ENCODE measurements at places on chromosomes 4 and X.

GRCh38 chr4:87216469-87216868, 3.9 kb downstream of the KLHL8 start:
- DNase-seq, result no peak

DNA sequence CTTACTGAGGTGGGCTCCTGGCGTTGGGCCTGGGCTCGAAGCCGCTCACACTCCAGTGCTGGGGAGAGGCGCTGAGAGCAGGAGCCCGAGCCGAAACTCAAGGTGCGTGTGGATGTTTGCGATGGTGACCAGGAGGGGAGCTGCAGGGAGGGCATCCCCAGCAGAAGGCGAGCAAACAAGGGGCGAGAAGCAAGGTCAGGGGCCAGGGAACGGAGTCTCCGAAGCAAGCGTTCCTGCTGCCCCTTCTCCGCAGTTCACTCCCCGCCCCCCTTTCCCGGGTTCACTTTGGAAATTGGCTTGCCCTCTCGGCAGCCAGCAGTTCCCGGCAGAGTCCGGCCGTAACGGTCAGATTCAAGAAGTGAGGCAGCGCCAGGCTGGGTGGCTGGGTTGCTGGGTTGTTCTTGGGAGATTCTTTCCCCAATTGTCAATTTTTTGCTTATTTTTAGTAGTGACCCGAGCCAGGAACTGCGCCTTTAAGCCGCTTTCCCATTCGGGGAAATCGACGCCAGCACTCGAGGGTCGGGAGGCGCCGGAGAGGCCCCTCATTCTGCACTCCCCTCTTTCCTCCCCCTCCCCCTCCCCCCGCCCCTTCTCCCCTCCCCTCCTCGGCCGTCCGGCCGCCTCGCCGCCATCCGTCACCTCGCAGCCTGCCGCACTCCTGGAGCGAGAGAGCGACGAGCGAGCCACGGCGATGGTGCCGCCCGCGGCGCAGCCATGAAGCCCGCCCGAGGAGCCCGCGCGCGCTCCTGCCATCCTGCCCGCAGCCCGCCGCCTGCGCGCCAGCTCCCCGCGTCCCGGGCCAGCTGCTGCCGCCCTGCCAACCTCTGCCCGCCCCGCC, at the start of gene FRMPD3:
TSS of gene FRMPD3 (plus strand) at position 655 of the 838 bp plus-strand sequence. CDS start 76,937 bp downstream, outside the sequence.
- no peak for DNase-seq

DNA sequence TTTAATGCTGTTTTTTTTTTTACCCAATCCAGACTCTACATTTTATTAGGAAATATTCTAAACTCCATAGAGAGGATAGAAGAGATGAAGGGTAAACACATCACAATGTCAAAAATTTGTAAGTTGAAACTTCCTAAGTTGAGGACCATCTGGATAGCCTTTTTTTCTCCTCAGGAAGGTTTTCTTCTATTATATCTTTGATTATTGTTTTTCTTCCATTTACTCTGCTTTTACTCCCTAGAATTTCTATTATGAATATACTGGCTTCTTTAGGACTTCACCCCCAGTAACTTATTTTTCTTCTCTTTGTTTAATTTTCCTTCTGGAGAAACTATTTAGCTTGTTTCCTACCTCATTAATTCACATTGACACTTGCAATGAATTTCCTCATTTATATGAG, 71.2 kb upstream of the SLIT2 start:
- DNase-seq, result no peak

GRCh38 chr4:176435901-176436292, 116.1 kb downstream of the SPCS3 start:
- DNase-seq, result no peak

- DNase-seq, result no peak
These were observed 4.0 kb upstream of the CCNG2 start for GRCh38 chr4:77153006-77153405.

- DNase-seq, result no peak
These were observed 9.4 kb upstream of the RPGR start for GRCh38 chrX:38336538-38337240.

- DNase-seq, result no peak
These were observed 180.7 kb downstream of the PDGFC start for GRCh38 chr4:156790866-156791265.

DNA sequence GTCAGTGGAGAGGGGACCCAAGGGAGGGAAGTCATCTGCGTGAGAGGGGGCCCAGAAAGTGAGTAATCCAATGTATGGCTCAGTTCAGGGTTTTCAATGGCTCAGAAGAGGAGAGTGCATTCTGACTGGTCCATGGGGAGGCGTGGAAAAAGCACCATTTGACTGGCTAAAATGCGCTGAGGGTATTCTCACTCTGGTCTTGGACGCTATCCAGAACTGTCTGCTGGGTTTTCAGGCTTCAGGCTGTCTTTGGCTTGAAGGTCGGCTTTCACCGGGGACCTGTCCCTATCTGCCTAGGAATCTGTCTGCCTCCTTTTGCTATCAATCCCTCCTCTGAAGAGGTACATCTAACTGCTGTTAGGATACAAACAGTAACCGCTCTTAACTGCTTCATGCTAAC, 26.4 kb downstream of the EPGN start:
- no peak for DNase-seq

DNA sequence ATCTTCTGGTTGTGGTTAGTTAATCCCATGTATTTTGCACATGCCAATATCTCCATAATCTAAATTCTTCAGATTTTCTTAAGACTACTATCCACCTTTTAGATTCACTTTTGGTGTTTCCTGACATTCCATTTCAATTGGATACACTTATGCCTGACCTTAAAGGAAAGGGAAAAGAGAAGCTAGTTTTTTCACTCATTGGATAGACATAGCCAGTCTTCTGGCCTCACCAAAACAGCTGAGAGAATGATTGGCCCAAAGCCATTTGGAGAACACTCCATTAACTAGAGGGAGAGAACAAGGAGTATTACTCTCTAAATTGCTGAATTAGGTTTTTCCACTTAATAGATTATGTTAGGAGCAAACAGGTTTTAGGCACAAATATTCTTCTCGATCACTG, 4.0 kb downstream of the PRPS1 start:
- no peak for DNase-seq

DNA sequence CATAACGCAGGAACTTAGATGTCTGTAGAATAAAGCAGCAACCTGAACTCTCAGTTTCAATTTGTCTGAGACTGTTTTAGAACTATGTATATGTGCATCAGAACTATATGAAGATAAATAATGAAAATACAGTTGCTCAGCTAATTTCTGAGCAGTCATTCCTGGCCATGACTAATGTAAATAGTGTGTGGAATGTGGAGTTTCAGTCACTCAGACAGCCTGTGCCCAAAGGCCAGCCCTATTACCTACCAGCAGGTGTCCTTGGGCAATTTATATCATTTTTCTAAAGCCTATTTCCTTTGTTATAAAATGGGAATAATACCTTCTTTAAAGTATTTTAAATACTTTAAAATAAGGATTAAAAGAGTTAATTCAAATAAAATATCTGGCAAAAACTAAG, 56.0 kb upstream of the RELL1 start:
- DNase-seq, result no peak

DNA sequence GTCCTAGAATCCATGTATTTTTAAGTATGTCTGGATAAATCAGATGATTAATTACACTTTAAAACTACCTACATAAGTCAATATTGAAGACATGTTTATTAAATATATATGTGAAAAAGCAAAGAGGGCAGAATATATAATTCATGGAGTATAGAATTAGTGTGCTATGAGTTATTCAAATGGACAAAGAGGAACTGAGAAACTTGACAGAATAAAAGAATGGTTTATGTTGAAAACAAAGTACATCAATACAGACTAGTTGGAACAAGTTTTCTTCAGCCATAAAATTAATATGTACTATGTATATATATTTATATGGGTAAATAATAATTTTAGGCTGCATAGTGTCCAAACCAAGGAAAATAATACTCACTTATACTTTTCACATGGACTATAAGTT, 173.5 kb downstream of the NPFFR2 start:
- no peak for DNase-seq

DNA sequence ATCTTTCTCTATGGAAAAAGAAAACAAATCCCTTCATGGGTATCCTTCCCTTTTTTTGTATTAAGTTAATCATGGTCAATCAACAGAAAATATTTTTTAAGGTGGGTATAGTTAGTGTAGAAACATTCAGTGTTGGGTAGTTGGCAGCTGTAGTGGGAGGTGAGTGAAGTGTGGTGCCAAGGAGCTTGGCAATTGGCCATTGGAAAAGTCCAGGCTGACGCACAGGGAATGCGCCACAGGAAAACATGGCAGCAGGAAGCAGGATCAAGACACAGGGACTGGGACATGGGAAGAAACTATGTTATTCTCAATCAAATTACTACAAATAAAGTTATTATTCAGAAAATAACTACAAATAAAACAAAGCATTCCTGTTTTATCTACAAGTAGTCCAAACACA, 20.0 kb downstream of the PALLD start:
- DNase-seq, result no peak

DNA sequence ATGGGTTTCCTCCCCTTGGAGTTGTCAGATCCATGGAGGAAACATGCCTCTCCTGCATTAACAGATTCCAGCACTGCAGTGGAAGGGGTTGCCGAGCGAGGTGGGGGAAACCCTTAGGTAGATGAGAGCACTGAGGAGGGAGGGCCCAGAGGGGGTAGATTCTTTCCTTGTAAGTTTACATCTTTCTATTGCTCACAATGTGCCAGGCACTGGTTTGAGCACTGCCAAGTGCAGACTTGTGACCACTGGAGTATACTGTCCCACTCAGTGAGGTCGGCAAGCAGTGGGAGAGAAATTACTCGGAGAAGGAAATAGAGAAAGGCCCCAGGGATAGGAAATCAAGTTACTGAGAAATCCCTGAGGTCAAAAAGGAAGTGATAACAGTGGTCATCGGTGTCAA, 27.8 kb upstream of the TMEM154 start:
- DNase-seq, result no peak

GRCh38 chr4:176186067-176186466, 9.3 kb downstream of the SPATA4 start:
- no peak for DNase-seq

DNA sequence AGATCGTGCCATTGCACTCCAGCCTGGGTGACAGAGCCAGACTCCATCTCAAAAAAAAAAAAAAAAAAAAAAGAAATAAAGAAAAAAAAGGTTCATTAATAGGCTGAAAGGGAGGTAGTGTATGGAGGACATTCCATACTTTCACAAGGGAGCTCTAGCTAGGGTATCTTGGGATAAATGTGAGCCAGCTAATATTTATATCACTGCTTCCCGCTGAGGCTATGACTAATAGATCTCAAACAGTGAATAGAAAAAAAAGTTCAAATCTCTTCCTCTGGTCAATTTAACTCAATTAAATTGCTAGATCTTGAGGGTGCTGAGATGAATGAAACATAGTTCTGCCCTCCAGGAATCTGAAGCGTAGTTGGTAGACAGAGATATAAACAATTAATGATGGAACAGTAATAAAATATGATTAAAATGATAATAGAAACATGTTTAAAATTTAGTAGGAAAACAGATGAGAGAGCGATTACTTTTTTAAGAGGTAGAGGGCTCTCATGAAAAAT, 55.7 kb upstream of the SHISA3 start:
- no peak for DNase-seq

GRCh38 chrX:17415242-17415810, 40.3 kb downstream of the NHS start:
- DNase-seq, result no peak

- DNase-seq, result no peak
These were observed 34.3 kb downstream of the ATP10D start for GRCh38 chr4:47519239-47519883.

- no peak for DNase-seq
These were observed 275.1 kb upstream of the RASGEF1B start for GRCh38 chr4:81746773-81747172.

DNA sequence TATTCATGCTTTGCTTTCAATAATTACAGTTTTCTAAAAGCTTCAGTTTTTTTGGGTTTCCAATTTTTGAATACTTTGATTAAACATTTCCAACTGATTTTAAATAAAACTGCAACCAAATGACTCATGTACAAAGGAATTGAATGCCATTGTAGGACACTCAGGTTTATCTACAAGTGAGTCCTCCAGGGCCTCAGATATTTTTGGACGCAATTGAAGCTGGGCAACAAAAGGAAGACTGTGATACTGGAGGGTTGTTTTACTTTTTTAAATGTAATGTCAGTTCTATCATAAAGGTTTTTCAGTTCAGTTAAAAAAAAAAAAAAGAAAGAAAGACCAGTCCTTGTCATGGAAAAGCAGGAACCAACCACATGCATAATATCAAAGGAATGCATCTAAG, 64.2 kb downstream of the MAGEA10 start:
- DNase-seq, result no peak

DNA sequence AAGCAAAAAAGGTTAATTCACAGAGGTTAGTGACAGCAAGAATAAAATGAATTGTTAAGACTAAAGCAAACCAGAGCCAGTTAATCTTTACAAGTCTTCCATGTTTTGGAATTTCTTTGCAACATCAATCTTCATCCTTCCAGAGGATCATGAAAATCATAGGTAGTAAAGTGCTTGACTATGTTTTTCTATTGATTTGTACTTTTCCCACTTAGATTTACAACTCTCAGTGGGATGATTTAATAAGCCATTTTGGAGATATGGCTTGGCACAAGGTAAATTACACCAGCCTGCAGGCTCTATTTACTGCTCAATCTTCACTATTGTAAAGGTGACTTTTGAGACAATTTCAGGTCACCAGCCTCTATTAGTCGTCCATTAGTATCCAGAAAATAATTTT, 26.5 kb downstream of the MSL3 start:
- no peak for DNase-seq

GRCh38 chr4:91127192-91127591, 1000.0 kb downstream of the CCSER1 start:
- DNase-seq, result no peak

DNA sequence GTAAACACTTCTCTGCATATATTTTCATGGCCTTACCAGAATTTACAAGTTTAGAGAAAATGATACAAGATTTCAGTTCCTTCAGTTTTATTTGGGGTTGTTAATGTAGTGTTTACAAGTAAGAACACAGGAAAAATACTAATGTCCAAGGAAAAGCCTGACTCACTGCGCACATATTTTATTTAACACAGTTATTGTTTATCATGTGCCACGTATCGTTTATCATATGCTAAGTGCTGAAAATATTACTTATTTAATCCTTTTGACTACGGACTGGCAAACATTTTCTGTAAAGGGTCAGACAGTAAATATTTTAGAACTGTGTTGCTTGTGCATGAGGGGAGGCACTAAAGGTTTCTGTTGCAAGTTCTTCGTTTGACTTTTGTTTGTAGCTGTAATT, 794 bp downstream of the HSD17B13 start:
- DNase-seq, result no peak

DNA sequence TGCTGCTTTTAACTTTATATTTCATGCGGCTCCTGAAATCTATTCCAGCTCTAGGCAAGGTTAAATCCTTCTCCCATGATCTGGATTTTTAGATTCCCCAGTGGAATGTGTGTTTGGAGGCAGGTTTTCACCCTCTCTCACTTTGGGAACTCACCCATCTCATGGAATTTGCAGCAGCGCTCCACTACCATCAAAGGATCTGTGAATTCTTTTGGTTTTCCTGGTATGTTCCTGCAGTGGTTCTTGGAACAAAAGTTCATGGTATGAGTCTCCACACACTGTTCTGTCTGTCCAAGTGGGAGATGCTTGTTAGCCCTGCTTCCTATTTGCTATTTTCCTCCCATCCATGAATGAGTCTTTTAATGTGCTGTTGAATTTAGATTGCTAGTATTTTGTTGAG, 14.0 kb downstream of the APOOL start:
- DNase-seq, result no peak

All from head of caudate nucleus (tissue), 42 donors.